B cell (primary cell): ENCODE measurements at places on chromosomes 13 and 19.

DNA sequence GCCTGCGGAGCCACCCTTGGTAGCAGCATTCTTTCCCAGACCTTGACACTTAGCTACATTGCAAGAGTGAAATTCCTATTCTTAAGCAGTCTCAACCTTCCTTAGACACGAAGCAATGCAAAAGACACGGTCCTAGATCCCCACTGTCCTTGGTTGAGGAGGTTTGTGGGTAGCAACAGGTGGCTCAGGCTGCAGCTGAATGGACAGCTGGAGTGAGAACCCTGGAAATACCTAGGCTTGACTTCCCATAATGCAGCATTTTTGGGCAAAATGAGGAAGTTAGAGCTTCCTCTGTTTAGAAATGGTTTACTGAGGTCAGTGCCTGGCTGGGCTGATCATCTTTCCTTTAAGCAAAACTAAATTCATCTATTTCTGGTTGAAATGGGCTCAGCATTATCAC is 296.6 kb downstream of the RFC3 start:
- DNase-seq = no peak

DNA sequence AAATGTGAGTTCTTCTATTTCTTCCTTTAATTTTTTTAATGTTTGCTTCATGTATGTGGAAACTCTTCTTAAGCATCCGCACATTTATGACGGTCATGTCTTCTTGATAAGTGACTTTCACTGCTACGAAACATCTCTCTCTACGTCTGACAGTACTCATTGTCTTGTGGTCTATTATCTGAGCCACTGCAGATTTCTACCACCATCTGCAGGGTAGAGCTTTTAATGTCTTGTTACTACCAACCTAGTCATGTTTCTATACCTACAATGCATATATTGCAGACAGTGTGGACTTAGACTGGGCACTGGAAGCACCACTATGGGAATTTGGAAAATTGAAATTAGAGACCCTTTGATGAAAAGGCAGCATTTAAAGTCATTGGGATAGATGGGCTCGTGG is 75.4 kb upstream of the ARHGEF7 start:
- no peak for DNase-seq

- no peak for DNase-seq
Measured at GRCh38 chr13:57558051-57558467, 73.5 kb upstream of the PCDH17 start.

DNA sequence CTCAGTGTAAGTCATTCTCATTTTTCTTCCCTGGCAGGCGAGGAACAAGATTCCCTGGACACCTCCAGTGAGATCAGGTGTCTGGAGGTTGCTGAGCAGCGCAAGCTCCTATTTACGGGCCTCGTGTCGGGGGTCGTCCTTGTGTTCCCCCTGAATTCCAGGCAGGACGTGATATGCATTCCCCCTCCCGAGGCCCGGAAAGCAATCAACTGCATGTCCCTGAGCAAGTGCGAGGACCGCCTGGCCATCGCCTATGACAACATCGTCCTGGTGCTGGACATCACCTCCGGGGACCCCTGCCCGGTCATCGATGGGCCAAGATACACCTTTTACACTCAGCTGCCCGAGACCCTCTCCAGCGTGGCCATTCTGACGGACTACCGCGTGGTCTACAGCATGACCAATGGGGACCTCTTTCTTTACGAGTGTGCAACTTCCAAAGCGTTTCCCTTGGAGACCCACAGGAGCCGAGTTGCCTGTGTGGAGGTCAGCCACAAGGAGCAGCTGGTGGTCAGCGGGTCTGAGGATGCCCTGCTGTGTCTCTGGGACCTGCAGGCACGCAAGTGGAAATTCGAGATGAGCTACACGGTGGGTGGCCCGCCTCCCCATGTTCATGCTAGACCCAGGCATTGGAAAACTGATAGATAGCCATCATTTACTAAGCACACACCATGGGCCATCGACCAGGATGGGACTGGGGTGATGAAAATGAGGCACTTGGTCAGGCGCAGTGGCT is 21.5 kb upstream of the SIN3B start:
- DNase-seq = no peak

DNA sequence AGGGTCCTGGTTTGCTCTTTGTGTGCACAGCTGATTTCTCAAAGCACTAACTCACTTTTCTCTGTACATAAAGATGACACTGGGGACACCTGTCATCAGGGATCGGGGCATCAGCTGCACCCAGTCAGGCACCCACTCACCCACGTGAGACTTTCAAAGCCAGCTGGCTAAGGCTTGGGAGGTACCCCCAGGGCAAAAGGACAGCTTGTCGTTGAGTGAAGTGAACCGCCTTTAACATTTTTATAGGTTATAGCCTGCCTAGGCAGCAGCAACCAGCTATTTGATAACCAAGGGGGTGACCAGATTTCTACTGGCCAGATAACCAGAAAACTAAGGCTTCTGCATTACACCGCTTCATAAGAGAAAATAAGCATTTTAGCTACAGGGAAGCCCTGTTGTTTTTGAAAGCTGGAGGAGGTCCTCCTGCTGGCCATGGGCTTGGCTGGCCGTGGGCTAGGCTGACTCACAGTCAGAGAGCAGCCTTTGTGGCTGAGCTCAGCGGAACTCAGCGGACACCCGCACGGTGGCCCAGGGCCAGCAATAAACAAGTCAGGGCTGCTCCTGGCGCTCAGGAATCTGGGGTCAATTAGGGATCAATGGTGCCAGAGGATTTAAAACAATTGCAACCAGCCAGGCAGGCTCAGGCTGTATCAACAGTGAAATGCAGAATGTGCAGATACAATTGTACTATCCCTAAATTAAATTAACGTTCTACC is 57.1 kb downstream of the ALOX5AP start:
- no peak for DNase-seq

GRCh38 chr13:20121159-20121525 is 39.7 kb downstream of the GJA3 start:
- no peak for DNase-seq

DNA sequence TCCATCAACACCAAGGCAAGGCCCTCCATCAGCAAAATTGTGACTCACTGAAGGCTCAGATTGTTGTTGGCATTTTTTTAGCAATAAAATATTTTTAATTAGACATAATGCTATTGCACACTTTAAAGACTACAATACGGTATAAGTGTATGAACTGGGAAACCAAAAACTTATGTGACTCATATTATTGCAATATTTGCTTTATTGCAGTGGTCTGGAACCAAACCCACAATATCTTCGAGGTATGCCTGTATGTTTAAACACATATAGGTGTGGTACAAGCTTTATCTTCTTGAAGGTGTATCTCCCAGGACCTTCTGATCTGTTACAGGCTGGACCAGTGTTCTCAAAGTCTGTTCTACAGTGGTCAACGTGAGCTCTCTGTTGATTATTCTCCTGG is 142.3 kb upstream of the FNDC3A start:
- DNase-seq = no peak

GRCh38 chr19:16851031-16851712 is 22.0 kb downstream of the SIN3B start:
- DNase-seq = no peak
